ENCODE measurements at places on chromosomes 1 and 21. TPM values are rescaled to one million over a fixed set of nuclear protein-coding genes. Genes with fewer than 3 reads are reported as not detected.

DNA sequence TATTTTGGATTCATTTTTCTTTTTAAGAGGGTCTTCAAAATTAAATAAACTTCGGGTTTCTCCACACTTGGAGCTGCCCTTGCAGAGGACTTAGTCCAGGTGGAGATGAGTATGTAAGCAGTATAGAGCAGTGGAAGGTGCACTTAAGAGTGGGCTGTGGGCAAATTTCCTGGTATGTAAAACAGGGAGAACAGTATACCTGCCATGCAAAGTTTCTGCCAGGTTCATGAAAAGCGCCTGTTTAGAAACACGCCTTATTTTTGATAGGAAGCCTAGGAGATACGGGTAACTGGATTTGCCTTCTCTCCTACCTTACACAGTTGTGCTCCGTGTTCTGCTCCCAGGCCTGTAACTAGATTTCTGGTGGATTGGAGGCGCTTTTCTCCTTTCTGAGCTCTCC, 1.2 kb downstream of the KDM4A start:
- H3K27me3 ChIP-seq, result no peaks in the 10 kb centered on the region
- peak; percentile 60 for DNase-seq
- H3K4me1 ChIP-seq, result peaks cover 40% of the 10 kb centered on the region
- peaks cover 32% of the 10 kb centered on the region for H3K36me3 ChIP-seq
- H3K4me3 ChIP-seq, result peak overlapping the region; percentile 98
- H3K27ac ChIP-seq, result peak overlapping the region; percentile 74

DNA sequence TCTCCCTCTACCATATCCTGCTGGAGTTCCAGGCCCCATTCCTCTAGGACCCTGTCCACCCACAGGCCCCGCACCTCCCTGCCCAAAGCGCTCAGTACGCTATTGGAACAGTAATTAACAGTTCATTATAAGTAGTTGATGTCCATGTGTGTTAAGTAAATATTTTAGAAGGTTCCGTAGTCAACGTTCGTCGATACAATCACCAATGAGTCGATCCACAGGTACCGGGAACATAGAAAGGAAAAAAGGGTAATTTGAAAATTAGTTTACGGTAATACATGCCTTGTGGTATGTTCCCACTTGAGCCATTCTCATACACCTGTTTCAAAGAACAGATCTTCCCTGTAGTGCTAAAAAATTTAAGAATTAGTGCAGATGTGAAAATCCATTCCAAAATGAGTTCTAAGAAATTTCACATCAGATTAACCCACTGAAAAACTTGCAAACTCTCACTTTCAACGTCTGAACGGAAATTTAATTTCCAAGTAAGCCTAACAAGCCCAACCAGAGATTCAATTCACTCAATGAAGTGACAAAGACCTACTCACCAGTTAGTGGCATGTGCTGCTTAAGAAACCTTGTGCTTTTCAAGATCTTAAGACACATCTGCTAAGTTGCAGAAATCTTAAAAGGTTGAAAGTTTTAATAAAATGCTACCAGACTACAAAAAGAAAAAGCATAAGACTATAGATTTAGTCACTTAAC, 8.3 kb downstream of the SFPQ start:
- H3K4me1 ChIP-seq, result peaks cover 21% of the 10 kb centered on the region
- peaks cover 98% of the 10 kb centered on the region for H3K36me3 ChIP-seq
- H3K27ac ChIP-seq, result no peak overlapping the region
- H3K4me3 ChIP-seq, result no peak overlapping the region

The SAMD11 gene
- total RNA-seq, result not detected

The TSSK3 gene
- 1.4 TPM for total RNA-seq

GRCh38 chr21:45225741-45226327, 61.9 kb downstream of the POFUT2 start:
- no peak overlapping the region for H3K27ac ChIP-seq
- H3K27me3 ChIP-seq, result no peaks in the 10 kb centered on the region
- H3K4me3 ChIP-seq, result no peak overlapping the region

- H3K27ac ChIP-seq, result no peak overlapping the region
- DNase-seq, result no peak
- no peak overlapping the region for H3K4me3 ChIP-seq
Observed at GRCh38 chr1:201724039-201724765, 104.8 kb upstream of the IPO9 start.

The PCBP3 gene
- total RNA-seq, result not detected

- H3K27ac ChIP-seq, result no peak overlapping the region
- no peaks in the 10 kb centered on the region for H3K27me3 ChIP-seq
- H3K4me1 ChIP-seq, result no peaks in the 10 kb centered on the region
- H3K4me3 ChIP-seq, result no peak overlapping the region
- H3K36me3 ChIP-seq, result no peaks in the 10 kb centered on the region
- no peak for DNase-seq
Observed at GRCh38 chr21:16709866-16710550, 802.8 kb upstream of the CXADR start.

The SAMSN1 gene
- not detected for total RNA-seq

DNA sequence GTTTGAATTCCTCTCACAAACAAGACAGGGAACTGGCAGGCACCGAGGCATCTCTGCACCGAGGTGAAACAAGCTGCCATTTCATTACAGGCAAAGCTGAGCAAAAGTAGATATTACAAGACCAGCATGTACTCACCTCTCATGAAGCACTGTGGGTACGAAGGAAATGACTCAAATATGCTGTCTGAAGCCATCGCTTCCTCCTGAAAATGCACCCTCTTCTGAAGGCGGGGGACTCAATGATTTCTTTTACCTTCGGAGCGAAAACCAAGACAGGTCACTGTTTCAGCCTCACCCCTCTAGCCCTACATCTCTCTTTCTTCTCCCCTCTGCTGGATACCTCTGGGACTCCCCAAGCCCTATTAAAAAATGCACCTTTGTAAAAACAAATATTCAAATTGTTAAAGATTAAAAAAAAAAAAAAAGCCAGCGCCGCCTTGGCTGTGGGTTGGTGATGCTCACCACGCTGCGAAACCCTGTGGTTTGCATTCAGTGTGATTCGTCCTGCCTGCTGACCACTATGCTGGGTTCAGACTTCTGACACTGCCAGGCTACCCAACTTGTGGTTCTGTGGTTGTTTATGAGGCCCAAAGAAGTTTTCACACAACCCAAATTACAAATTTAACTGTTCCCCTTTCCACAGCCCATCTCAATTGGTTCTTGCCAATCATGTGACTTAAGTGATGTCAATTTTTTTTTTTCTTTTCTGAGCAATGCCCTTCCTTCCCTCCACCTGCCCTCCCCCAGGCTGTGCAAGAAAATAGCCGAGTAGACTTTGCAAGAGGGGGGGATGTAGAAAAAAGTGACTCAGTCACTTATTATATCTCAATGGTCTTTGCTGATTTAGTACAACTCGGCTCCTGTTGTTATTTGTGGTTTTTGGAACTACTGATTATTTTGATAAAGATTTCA, at the start of gene RUNX1:
Gene RUNX1, minus strand, starts transcription at position 597 of the 912 bp plus-strand sequence.
- peak within 1 kb of the TSS; percentile 69 for H3K4me3 ChIP-seq
- H3K36me3 ChIP-seq, result peaks cover 12% of the 10 kb centered on the region
- peaks cover 80% of the 10 kb centered on the region for H3K4me1 ChIP-seq
- peak; percentile 91 for DNase-seq
- H3K27ac ChIP-seq, result peak within 1 kb of the TSS; percentile 87

DNA sequence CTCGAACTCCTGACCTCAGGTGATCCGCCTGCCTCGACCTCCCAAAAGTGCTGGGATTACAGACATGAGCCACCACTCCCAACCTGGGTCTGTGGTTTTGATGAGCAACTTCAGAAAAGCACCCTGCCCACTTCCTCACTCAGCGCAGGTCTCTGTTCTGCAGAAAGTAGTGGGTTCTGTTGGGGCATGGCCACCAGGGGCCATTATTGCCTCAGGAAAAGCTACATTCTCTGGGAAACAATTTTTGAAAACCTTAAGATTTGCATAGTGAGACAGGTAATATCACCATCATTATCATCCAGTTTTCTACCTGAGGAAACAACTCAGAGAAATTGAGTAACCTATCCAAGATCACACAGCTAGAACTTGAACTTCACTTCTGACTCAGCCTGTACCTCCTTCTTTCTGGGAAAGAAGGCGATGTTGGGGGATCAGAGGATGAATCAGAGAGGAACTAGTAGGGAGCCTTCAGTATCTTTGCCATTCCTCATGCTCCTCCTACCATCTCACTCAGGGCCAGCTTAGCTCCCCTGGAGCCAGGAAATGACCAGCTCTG, 7.1 kb upstream of the NES start:
- no peaks in the 10 kb centered on the region for H3K36me3 ChIP-seq
- no peak for DNase-seq
- no peaks in the 10 kb centered on the region for H3K27me3 ChIP-seq
- H3K4me1 ChIP-seq, result peaks cover 3% of the 10 kb centered on the region
- H3K27ac ChIP-seq, result no peak overlapping the region
- H3K4me3 ChIP-seq, result no peak overlapping the region

DNA sequence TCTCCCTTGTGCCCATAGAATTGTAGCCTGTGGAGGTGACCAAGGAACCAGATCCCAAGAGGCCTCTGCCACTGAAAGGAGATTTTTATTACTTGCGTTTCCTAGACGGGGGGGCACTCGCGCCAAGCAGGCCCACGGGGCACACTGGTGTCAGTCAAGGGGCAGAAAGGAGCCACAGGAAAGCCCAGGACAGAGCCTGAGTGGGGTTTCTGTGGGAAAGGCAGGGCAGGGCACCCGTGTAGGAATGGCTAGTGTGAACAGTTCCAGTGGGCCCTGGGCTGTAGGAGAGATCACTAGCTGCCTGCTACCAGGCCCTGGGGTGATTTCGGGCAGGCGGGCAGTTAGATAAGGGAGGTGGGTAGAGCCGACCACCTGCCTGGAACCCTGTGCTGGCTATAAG, 70.8 kb downstream of the ADARB1 start:
- peaks cover 5% of the 10 kb centered on the region for H3K4me1 ChIP-seq
- DNase-seq, result no peak
- no peak overlapping the region for H3K4me3 ChIP-seq

DNA sequence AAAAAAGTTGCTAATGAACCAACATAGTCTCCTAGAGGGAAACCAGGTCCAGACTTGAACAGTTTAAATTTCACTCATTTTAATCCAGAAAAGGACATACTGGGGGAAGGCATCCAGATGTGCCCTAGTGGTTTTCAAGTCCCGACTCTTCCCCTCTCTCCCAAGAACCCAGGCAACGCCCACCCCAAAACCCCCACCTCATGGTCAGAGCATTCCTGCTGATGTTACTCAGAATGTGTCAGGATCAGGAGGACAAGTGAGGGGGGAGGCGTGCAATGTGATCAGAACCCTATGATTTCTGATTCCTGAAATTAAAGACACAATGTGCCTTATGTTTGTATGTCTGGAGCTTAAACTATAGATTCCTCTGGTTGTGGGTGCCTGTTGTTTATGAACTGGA, 1.6 kb upstream of the CTSK start:
- H3K4me3 ChIP-seq, result no peak overlapping the region
- peaks cover 24% of the 10 kb centered on the region for H3K36me3 ChIP-seq
- no peaks in the 10 kb centered on the region for H3K4me1 ChIP-seq
- no peaks in the 10 kb centered on the region for H3K27me3 ChIP-seq

GRCh38 chr1:221190249-221190648, 311.0 kb downstream of the HLX start:
- H3K4me1 ChIP-seq, result no peaks in the 10 kb centered on the region
- no peaks in the 10 kb centered on the region for H3K36me3 ChIP-seq

All from Karpas-422 (cell line).